Activated gamma-delta T cell treated with Interleukin-2 at 50 U/mL for 16 hours (primary cell): ENCODE measurements at places on chromosomes 5 and 9.
A peak's percentile ranks its signal among the peaks of the same experiment; 100 is the strongest.

GRCh38 chr9:95360866-95361265 lies 43.4 kb upstream of the FANCC start:
- no peak for DNase-seq

DNA sequence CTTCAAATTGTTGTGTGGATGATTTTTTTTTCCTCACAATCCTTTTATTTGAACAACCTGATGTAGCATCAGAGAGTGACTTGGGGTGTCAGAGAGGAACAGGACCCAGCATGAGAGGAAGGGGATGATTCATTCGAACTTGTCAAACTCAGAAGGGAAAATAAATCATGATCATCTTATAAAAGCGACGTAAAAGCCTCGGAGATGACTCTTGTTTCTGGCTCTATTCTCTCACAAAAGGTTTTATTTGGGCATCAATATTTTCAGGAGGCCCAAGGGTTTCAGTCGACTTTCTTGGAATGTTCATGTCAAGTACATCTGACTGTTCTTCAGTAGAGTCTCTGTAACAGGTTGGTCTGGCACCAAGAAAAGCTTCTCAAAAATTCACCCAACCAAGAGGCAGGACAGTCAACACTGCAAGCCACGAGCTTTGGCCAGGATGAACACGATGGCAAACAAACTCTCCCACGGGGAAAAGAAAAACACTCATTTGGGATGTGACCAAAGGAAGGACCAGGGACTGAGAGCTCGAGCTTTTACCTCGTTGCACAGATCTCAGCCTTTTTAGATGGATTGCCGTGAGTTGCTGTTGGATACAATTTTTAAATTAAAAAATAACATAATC lies 55.1 kb downstream of the ANKH start:
- DNase-seq = no peak

DNA sequence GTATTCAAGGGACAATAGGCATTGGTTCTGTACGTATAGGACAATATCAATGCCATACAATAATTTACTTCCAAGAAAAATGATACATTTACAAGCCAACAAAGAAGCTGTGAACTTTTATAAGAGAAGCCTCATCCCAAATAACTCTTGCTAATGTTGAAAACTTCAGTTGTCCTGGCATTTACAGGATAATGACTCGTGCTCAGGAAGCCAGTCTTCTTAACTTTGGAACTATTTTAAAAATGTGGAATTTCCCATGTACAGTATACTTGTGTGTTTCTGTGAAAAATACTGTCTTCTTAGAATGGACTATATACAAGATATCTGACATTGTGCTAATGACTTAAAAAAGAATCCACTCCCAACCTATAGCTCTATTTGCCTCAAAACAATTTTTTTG lies 1479.3 kb upstream of the CDH9 start:
- DNase-seq = no peak

DNA sequence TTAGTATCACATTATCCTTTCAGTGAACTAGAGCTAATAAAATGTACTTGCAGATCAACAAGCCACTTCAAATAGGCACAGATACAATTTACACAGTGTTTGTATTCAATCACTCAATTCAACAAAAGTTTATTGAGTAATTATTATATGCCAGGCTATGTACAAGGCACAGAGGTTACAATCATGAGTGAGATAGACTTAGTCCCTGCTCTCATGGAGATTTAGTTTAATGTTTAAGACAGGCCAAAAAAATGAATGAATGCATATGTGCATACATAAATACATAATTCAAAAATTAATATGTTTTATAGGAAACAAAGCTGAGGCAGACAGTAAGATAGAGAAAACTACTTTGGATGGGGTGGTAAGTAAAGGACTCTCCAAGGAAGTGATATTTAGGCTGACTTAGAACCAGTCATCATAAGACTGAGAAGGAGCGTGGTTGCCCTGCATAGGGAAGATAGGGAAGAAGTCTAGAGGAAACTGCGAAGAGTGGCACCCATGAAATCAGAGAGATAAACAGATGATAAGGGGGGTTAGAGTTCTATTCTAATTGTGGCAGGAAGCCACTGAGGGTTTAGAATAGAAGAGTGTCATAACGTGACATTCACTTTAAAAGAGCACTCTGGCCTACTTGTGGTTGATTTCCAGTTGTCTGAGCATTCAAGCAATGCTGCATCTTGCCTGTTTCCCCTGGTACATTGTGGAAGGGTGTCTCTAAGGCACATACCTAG lies 49.7 kb upstream of the GRAMD2B start:
- peak; percentile 13 for DNase-seq

- DNase-seq = no peak
Observed at GRCh38 chr9:91474656-91475055, 51.0 kb upstream of the NFIL3 start.

GRCh38 chr5:32273821-32274220 lies 38.9 kb downstream of the MTMR12 start:
- no peak for DNase-seq

GRCh38 chr9:27382975-27383374 lies 86.0 kb upstream of the EQTN start:
- no peak for DNase-seq

GRCh38 chr9:132800038-132800648 lies 77.9 kb downstream of the AK8 start:
- DNase-seq = peak; percentile 58

- no peak for DNase-seq
Observed at GRCh38 chr5:6505416-6505755, 56.7 kb downstream of the UBE2QL1 start.

DNA sequence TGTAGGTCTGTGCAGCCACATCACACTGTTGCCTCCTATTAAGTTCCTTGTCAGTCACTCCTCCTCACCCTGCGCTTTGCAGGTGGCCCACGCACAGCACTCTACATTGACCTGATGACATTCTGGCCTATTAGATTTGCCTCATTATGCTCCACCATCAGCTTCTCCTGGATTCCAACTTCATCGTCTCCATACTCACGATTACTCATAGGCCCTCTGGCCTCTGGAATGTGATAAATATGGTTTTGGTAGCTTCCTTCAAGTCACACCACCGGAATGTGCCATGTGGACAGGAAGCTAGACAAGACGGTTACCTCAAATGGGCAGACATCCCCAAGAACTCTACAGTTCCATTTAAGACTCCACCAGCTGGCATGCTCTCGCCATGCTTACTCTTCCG lies 158.0 kb upstream of the LHFPL2 start:
- DNase-seq = no peak

DNA sequence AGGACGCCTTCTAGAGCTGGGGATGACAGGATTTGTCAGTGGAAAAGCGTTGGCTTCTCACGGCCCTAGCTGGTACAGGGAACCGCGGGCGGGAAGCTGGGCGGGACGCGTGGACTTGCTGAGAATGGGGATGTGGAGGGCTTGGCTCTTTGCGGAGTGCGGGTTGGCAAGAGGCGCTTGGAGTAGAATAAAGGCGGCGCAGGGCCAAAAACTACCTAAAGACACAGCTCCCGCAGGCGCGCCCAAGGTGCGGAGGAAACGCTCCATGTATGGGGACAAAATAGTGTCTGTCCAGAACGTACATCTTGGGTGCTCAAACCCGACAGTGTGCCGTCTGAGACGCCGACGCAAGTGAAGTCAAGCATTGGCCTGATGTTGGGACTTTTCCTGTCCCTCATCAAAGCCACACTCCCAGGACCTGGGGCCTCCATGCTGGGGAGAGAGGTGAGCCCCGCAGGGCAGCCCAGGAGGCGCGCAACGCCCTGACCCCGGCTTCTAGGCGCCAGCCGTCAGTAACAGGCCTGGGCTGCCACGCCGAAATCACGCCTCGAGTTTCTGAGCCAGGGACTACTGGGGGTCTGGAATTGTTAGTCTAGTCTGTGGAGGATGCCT lies 1.6 kb upstream of the NKX2-5 start:
- no peak for DNase-seq

DNA sequence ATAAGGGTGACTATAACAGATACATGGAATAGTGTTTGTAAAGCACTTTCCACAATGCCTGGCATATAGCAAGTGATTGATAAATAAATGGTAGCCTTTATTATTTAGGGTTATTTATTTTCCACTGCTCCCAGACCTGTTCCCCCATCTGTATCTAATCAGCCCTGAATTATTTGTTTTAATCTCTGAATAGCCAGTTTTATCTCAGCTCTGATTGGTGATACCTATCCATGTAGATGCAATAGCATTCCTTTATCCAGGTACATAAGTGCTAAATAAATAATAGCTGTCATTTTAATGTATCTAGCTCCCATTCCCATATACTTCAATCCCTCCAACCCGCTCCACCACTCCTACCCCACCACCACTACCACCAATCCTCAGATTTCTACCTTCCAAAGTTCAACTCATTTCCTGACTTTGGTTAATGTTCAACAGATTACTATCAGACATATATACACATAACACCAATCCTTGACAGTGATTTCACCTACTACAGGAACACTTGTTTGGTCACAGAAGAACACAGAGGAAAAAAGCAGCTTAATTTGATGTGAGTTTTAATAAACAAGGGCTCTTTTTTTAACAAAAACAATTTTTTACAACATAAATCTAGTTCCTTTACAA lies 14.0 kb downstream of the PRKAA1 start:
- DNase-seq = no peak

- no peak for DNase-seq
Observed at GRCh38 chr5:68894673-68895072, 199.1 kb upstream of the SLC30A5 start.

GRCh38 chr5:129438322-129438721 lies 21.8 kb upstream of the ADAMTS19 start:
- DNase-seq = no peak

GRCh38 chr9:105621001-105621400 lies 41.3 kb upstream of the TAL2 start:
- DNase-seq = no peak

- DNase-seq = no peak
Observed at GRCh38 chr9:112731971-112732370, 14.1 kb upstream of the INIP start.

DNA sequence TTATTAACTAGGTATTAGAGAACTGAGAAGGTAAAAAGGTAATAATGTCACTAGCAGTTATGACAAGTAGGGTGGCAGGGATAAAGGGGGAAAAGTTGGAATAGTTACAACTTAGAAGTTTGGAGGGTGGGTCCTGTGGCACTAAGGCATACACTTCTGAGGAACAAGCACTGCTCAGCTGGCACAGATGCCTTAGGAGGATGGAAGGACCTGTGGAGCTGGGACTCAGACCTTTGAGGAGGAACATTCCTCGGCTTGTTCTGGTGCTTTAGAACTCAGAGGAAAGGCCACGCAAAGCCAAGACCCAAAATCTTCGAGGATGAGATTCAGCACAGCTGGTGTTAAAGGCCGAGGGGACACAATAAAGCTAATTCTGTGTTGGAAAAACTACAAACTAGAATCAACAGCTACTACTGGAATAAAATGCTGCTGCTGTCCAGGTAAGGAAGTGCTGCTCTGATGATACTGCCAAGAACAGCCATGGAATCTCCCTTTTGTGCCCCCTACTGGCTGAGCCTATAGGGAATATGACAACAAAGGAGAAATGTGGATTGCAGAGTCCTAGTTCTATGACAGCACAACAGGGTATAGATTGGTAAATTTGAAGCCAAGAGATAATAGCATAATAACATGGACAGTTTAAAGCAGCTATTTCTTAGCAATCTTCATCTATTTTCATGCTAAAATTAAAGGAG lies 126.7 kb downstream of the SLC25A46 start:
- no peak for DNase-seq

DNA sequence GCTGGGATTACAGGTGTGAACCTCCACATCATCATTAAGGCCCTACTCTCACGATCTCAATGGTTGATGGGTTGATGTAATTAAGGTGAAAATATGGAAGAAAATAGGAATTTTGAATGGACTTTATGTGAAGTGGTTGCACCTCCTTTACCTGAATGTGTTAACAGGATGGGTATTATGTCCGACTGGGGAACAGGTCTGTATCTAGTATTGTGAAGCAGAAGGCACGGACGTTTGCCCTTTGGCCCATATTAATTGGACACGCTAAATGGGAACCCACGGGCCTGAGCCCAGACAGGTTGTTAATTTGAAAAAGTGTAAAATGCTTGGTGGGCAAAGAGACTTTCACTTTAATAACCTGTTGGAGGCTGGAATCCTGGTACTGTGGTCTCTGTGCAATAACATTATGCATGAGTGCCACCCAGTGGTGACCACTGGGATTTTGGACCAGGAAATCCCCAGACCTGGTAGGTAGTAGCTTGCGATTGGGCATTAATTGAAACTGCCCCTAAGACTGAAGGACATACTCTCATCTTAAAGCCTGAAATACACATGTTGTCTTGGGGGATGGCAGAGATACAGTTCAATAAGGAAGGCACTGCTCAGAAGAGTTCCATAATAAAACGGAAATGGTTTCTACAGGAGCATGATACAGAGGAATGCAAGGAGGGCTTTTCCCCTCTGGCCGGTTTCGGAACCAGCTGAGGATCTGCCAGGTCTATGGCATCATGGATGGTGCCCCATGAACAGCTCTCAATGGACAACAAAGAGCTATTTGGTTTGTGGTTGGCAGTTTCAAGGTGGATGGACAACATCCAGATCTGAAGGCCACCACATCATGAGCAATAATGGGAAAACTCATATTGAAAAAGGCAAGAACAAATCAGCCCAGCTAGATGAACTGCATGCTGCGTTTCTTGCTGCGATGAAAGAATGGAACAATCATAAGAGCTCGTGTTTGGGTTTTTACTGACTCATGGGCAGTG lies 26.2 kb upstream of the BICD2 start:
- DNase-seq = peak; percentile 75

DNA sequence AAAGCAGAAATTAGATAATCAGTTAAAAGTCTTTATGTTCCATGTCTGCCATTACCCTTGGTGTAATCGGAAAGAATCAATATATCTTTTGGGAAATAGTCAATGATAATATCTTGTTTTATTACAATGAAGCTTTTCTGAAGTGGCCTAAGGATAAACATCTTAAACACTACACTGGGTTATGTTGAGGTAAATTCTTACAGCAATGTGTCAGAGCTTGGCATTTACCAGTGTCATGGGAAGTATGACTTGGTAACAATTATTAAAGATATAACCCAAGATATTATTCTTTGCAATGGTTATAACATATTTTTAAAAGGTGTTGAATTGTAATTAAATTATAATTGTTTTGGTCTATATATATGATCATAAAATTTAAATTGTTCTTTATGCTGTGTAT lies 84.7 kb downstream of the CFAP95 start:
- DNase-seq = no peak

DNA sequence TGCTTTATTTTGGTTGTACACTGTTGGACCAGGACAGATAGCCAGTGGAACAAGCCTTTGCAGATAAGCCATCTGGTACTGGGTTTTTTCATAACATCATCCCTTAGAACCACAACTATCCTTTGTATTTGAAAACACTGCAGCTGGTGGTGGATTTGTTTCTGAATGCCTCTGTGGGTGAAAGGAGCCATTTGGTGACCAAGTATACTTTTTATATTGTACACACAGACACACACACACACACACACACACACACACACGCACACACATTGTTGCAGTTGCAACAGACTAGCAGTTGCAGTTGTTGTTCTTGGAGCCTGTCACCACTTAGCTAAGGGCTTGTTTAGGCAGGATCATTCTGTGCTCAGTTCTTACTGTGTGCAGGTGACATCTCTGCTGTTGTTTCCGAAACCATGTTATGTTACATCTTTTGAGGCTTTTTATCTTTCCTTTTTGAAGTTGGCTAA lies 22.9 kb upstream of the CAVIN4 start:
- DNase-seq = no peak

- DNase-seq = no peak
Observed at GRCh38 chr5:110790673-110791072, 51.9 kb downstream of the SLC25A46 start.

GRCh38 chr9:137837345-137838278 lies 40.0 kb upstream of the CACNA1B start:
- DNase-seq = no peak

GRCh38 chr9:7788772-7789171 lies 10.8 kb downstream of the DMAC1 start:
- no peak for DNase-seq
